Effector memory CD4-positive, alpha-beta T cell (primary cell): ENCODE measurements at places on chromosomes 1 and 21.

DNA sequence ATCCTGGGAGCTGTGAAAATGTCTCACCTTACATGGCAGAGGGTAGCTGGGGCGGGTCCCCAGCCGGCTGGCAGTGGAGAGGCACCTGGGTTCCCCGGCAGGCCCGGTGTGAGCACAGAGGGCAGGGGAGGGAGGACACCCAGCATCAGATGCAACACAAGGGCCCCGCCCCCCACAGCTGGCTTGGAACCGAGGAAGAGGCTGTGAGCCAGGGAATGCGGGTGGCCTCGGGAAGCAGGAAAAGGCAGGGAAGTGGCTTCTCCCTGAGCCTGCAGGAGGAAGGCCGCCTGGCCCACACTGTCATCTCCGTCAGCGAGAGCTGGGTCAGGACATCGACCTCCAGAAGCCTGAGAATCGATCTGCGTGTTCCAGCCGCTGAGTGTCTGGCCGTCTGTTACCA is 87.3 kb downstream of the SIK1 start:
- DNase-seq = no peak

DNA sequence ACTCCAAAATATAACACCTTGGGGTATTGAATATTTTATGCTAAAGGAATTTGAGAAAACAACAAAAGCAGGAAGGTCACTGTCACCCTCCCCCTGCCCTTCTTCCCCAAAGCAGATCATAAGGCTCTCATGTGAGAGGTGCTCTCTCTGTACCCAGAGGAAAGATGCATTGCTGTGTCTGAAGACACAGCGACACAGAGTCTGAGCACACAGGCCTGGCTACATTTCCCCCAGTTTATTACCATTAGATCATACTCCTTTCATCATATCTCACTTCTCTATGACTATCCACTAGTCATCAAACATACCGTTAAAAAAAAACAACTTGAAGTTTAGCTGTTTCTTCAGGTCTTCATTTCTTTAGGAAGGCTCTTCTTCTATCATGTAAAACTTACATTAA is 127.1 kb downstream of the PPIAL4G start:
- DNase-seq = no peak

GRCh38 chr21:36163750-36164741 is 7.4 kb downstream of the DOP1B start:
- no peak for DNase-seq

DNA sequence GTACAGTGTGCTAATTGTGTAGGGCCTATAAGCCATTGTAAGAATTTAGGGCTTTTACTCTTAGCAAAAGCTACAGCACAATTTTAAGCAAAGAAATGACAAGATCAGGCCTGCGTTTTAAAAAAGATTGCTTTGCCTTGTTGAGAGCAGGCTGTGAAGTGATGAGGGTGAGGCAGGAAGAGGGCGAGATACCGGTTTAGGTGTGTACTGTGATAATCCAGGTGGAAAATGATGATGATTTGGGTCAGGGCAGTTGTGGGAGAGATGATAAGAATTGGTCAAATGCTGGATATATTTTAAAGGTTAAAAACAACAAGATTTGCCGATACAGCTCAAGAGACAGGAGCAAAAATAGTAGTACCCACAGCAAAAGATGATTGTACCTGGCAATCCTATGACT is 72.0 kb downstream of the SWT1 start:
- no peak for DNase-seq

- no peak for DNase-seq
These were observed 1.2 kb downstream of the KHDRBS1 start for GRCh38 chr1:32014948-32015273.

DNA sequence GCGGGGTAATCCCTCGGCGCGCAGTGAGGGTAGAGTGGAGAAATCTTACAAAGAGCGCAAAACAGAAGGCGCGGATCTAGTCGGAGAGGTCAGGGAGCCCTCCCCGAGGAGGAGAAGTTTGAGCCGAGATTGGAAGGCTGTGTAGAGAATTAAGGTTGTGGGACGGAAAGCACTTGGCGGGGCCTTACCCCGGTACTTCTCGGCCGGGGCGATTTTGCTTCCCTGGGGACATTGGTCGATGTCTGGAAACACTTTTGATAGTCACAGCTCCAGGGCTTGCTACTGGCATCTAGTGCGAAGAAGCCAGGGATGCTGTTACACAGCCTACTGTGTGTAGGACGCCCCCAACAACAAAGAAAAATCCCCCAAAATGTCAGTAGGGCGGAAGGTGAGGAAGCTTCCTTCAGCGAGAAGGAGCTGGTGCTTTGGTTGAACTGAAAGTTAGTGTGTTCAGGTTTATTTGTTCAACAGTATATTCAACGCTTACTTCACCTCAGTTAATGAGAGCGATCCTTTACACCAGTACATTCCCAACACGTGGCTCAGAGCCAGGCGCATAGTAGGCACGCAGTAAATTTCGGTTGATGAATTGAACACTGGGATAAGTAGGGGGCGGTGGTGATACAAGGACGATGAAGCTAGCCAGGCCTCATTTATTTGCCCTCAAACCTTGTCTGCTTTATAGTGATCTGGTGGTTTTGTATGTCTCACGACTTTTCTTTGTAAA is 807 bp downstream of the CEP85 start:
- DNase-seq = no peak

GRCh38 chr1:168303716-168304540 is 23.3 kb downstream of the TBX19 start:
- no peak for DNase-seq

DNA sequence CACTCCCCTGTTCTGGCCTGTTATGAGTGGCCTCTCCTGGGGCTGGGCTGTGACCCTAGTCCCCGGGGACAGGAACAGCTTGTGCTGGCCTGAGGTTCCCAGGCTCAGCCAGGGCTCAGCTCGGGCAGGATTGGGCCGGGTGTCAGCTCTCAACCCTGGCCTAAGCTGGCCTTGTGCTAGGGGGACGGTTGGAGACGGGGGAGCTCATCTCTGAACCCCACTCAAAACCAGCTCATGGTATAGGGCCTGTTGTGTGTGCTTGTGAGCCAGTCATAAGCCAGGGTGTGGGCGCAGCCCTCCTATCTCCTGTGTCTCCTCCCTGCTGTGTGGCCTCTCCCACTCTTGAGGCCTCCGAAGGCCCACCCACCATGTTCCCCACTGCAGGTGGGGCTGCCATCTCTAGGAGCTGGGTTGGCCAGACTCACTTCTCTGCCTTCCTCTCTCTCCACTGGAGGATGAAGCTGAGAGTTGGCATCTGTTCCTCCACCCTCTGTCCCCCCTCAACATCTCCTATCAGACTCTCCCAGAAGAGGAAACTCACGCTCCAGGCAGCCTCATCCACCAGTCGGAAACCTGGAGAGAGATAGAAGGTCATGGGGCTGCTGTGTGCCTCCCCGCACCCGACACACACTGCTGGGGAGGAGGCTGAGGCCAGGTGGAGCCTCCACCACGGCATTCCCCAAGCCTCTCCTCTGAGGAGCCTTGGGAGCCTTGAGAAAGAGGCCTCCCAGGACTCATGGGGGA is 1.4 kb downstream of the PEAR1 start:
- DNase-seq = no peak

- no peak for DNase-seq
These were observed at the start of gene RYR2 for GRCh38 chr1:237041795-237042525. Gene RYR2 (plus strand): TSS chr1:237042184. CDS start chr1:237042522, 338 bp downstream.

GRCh38 chr1:206578068-206578977 is 33.9 kb downstream of the EIF2D start:
- DNase-seq = no peak

DNA sequence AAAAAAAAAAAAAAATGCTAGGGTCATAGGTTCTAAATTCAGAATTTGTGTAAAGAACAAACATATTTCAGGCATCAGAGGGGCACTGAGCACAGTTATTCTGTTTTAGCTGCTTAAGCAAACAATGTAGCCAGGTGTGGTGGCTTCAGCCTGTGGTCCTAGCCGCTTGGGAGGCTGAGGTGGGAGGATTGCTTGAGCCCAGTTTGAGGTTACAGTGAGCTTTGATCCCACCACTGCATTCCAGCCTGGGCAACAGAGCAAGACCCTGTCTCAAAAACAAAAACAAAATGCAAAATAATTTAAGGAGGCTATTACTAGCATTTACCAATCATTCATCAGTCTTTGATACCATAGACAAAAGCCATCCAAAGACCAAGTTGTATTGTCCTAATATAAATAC is 49.7 kb upstream of the CDC42BPA start:
- DNase-seq = no peak

GRCh38 chr1:215888159-215888558 is 321.1 kb downstream of the KCTD3 start:
- DNase-seq = no peak

- no peak for DNase-seq
These were observed 71.5 kb downstream of the CLCA4 start for GRCh38 chr1:86618358-86618757.

DNA sequence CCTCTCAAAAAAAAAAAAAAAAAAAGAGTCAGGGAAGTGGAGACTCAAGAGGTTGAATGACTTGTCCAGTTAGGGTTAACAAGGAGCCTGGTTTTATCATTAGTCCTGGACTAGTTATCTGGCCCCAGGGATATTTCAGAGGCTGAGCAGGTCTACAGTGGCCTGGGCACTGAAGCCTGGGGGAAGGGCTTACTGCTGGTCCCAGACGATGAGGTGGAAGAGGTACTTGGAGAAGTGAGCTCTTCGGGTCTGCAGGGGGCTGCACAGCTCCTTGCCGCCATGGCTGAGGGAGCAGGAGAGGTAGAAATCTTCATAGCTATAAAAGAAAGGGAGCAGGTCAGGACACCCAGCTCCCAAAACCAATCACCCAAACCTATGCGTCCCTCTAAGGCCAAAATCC is 40.1 kb downstream of the PIK3C2B start:
- DNase-seq = no peak
